ENCODE measurements at places on chromosomes 7 and 10. TPM values are rescaled to one million over a fixed set of nuclear protein-coding genes. Genes with fewer than 3 reads are reported as not detected.

Gene LFNG
- total RNA-seq = 13.2 TPM

Gene EVX1
- not detected for total RNA-seq

Gene CDHR1
- 0.04 TPM for total RNA-seq

Gene NANOS1
- 3.8 TPM for total RNA-seq

Gene JAKMIP3
- 1.6 TPM for total RNA-seq

Gene ABCC2
- total RNA-seq = 154 TPM

Gene PMS2
- total RNA-seq = 12.9 TPM

Gene GPR37
- 0.53 TPM for total RNA-seq

Gene SLC26A4
- total RNA-seq = 0.04 TPM

Gene LRIT2
- not detected for total RNA-seq

Gene PRSS37
- not detected for total RNA-seq

Data from A549 treated with RU486 at 1 μM for 4 hours (cell line).